Pancreas (tissue), 10 donors: ENCODE measurements at places on chromosomes 3 and 15.

DNA sequence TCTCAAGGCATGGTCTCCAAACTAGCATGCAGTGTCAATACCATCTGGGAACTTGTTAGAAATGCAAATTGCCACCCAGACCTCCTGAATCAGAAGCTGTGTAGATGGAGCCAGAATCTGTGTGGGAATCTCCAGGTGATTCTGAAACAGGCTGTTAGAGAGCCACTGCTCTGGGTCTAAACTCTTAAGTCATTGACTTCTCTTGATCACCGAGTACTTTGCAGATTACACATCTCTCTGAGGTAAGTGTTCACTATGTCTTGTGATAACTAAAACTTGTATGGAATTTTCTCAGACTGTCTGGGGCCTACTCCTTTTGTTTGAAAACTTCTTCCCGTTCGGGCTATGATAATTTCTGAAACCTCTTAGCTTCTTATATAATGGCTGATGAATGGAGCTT lies 315.6 kb downstream of the EDEM1 start:
- no peak for DNase-seq

GRCh38 chr3:130971208-130971607 lies 55.4 kb downstream of the ASTE1 start:
- DNase-seq, result no peak

DNA sequence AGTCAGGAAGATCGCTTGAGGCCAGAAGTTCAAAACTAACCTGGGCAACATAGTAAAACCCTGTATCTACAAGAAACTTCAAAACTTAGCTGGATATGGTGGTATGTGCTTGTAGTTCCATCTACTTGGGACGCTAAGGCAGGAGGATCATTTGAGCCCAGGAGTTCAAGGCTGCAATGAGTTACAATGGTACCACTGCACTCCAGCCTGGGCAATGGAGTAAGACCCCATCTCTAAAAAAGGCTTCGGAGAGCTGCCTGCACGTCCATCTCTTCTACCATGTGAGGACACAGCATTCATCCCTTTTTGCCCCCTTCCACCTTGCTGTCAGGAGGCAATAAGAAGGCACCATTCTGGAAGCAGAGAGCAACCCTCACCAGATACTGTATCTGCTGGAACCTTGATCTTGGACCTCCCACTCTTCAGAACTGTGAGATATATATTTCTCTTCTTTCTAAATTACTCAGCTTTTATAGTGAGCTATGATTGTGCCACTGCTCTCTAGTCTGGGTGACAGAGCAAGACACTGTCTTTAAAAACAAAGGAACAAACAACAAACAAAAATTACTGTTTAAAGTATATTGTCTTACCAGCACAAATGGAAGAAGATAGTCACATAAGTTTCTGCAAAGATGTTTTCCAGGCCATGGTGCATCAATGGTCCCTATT lies 4.2 kb upstream of the BTLA start:
- no peak for DNase-seq

- no peak for DNase-seq
These were observed 11.7 kb upstream of the ADAMTS17 start for GRCh38 chr15:100353449-100353848.

DNA sequence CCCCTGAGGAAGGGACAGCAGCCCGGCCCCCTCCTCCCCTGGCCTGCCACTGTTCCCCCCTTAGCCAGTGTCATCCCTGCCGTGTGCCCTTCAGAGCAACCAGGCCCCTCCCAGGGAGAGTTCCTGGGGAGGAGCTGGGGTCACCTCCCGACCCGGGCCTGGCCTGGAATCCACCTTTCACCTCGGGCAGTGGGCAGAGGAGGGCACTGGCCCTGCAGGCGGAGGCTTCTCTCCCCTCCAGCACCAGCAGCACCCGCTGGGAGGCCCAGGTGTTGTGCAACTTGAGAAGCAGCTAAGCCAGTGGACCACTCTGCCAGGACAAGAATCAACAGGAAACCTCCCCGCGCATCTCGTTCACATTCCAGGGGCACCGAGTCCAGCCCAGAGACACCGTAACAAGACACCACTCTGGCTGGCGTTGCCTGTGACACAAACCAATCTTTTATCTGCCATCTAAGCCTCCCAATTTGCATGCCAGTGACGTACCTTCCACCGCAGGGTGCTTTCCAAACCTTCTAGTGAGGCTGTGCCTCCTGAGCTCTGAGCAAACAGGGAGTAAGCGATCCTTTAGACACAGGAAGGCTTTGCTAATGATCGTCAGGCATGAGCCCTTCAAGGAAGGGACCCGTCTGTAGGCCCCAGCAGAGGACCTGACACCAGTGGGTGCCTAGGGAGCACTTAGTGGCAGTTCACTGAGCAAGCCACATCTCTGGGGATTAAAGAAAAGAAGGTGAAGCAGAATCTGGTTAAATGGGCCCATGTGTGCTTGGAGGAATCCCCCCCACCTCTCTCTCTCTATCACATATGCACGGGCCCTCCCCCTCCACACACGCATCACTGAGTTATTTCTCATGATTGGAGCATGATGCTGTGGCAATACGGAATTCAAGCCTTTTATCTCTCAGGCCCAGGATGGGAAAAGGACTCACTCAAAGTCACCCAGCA lies 98.9 kb upstream of the TLE3 start:
- DNase-seq, result peak; percentile 80

DNA sequence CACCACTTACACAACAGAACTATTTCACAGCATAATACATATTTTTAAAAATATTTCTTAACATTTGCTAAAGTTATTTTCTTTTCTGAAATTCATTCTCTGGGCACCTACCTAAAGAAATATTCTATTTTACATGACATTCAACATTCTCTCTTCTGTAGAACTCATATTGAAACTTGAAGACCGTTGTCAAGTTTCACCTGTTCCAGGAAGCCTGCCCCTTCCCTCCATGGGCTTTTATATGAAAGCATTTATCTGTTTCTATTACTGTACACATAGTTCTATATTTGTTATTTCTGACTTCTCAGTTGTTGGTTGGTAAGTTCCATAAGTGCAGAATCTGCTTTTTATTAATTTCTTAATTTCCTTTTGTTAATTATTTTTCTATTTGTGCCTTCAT lies 204.3 kb upstream of the ALCAM start:
- no peak for DNase-seq

GRCh38 chr3:170711786-170712185 lies 125.9 kb upstream of the SLC7A14 start:
- no peak for DNase-seq

- no peak for DNase-seq
These were observed 4.4 kb downstream of the SH3BP5 start for GRCh38 chr3:15327941-15328340.

GRCh38 chr3:152662157-152662556 lies 172.8 kb upstream of the P2RY1 start:
- DNase-seq, result no peak

DNA sequence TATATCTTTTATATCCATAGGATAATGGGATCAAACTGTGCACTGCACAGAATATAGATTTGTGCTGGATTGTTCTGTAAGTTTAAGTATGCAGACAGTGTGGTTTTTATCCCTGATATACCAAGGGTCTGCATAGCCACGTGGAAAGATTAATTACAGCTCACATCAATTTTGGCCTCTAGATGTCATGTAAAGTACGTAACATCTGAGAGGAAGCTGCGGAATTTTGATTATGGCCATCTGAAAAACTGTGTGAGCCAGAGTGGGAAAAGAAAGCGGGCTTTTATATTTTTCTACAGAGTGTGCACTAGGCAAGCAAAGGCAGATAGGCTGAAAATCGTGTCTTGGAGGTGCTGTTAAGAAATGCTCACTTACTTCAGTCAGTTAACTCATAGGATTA lies 562.7 kb downstream of the GBE1 start:
- no peak for DNase-seq

- DNase-seq, result no peak
These were observed 751.6 kb downstream of the SI start for GRCh38 chr3:164326714-164327113.
